Psoas muscle (tissue), 8 donors: ENCODE measurements at places on chromosomes 16 and 17. TPM values are rescaled to one million over a fixed set of nuclear protein-coding genes. Genes with fewer than 3 reads are reported as not detected.
A peak's percentile ranks its signal among the peaks of the same experiment; 100 is the strongest.

GRCh38 chr16:68284847-68285246 lies 20.5 kb downstream of the SLC7A6 start:
- no peak for DNase-seq

GRCh38 chr17:73973586-73974409 lies 229.7 kb upstream of the RPL38 start:
- DNase-seq, result no peak

DNA sequence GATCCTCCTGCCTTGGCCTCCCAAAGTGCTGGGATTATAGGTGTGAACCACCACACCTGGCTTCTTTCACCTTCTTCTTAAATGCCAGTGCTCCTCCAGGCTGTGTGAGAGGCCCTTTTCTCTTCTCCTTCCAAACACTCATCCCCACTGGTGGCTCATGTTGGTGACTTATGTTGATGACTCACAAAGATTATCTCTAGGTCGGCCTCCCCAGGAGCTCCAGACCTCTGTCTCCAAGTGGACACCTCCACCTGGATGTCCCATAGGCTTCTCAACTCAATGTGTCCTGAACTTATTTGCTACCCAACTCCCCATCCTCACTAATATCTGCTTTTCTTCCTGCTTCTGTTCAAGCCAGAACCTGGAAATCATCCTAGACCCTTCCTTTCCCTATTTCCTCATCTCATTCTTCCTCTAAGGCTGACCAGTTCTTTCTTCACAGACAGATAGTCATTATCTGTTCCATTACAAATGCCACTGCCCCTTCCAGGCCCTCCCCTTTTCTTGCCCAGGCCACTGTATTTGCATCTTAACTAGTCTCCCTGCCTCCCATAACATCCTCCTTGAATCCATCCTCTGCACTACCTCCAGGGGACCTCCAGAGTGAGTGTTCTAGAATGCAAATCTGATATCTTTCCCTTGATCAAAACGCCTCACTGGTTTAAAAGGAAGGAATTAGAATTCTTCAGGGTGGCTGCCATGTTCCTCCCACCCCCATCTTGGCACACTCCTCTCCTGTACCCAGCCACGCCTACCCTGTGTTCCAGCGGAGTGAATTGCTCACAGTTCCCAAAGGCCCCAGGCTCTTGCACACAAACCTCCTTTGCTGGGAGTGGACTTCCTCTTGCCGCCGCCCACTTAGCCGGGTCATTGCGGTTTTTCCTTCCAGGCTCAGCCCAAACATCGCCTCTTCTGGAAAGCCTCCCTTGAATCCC lies 34.8 kb upstream of the FBXO47 start:
- peak; percentile 90 for DNase-seq

DNA sequence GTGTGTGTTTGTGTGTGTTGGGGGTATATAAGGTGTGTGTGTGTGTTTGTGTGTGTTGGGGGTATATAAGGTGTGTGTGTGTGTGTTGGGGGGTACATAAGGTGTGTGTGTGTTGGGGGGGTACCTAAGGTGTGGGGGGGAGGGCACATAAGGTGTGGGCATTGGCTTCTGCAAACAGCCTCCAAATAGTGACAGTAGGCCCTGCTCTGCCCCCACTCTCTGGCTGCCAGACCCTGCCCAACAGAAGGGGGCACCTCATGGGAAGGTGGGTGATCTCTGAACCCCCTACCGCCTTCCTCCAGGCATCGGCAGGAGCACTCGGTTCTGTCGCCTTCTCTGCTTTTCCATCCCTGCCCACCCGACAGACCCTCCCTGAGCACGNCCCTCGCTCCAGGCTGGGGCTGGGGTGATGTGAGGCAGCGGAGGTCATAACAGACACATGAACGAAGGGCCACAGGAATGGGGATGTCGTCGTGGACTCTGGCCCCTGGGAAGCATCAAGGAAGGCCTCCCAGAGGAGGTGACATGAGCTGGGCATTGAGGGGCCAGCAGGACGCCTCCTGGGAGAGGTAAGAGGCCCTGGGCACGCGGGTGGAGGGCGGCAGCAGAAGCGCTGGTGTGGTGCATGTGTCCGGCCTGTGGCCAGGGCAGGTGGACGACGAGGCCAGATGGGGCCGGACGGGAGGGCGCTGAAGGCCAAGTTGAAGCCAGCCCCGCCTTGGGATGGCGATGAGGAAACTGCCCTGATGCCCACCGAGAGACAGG lies 136.6 kb upstream of the RPH3AL start:
- DNase-seq, result no peak

DNA sequence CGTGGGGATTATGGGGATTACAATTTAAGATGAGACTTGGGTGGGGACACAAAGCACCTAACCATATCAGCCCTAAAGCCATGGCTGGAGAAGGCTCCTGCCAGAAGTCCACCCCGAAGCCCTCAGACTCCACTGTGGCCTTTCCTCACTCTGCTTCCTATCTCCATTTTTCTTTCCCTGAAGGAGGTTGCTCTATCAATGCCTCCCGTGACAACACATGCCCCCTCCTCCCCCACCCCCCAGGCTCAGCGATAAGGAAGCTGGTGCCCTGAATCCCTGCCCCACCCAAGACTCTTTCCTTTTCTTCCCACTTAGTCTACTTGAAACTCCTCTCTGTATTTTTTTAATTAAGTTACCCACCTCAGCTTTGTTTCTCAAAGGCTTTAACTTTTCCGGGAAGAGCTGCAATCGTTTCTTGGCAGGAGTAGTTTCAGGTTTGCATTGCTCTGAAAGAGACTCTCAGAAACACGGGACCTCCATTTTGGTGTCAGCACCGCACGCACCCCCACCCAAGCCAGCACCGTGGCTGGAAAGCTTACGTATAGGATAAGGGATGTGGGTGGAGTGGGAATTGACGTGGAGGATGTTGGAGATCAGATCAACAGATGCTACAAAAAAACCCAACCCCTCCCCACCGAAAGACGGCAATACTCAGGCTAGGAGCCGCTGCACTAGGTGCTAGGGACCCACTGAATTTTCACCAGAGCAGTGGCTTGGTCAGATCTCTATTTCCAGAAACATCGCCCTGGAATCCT lies 15.2 kb upstream of the CA4 start:
- no peak for DNase-seq

GRCh38 chr17:37527249-37527851 lies 37.7 kb downstream of the DUSP14 start:
- DNase-seq, result no peak

GRCh38 chr16:5932906-5933305 lies 835.3 kb upstream of the EEF2KMT start:
- no peak for DNase-seq

- no peak for DNase-seq
These were observed at the start of gene PLEKHH3 for GRCh38 chr17:42676424-42677011. TSS of gene PLEKHH3 (minus strand) at chr17:42676994. CDS start at chr17:42676563, 431 bp downstream.

DNA sequence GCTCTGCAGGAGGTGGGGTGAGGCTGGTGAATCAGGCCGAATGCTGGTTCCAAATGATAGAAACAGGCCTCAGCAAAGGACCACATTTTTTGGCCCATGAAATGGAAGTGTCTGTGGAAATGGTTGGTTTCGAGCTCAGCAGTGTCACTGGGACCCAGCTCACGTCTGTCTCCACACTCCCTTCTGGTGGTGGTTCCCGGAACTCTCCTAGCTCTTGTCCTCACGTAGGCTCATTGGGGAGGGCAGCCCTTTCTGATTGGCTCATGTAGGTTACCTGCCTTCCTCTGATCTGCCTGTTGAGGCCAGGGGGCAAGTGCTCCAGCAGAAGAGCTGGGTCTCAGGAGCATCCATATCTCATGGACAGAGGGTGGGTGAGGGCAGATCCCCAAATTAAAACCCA lies 4.0 kb downstream of the ALG1 start:
- no peak for DNase-seq

- no peak for DNase-seq
These were observed 8.3 kb downstream of the PITPNC1 start for GRCh38 chr17:67385122-67385988.

DNA sequence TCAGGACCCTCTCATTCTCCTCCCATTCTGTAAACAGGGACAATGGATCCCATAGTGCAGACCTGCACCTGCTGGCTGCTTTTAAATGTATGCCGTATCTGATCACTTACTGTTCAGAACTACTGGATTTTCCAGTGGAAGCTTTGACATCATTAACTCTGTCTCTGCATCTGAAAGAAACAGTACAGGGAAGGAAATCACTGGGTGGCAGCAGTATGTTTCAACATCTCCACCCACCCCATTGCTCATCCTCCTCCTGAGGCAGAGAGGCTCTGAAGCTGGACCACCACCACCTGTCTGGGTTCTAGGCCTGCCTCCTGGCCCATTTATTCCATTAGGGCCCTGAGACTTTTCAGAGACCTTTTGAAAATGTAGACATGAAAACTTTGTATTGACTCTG lies 2.6 kb downstream of the CCL15 start:
- no peak for DNase-seq

DNA sequence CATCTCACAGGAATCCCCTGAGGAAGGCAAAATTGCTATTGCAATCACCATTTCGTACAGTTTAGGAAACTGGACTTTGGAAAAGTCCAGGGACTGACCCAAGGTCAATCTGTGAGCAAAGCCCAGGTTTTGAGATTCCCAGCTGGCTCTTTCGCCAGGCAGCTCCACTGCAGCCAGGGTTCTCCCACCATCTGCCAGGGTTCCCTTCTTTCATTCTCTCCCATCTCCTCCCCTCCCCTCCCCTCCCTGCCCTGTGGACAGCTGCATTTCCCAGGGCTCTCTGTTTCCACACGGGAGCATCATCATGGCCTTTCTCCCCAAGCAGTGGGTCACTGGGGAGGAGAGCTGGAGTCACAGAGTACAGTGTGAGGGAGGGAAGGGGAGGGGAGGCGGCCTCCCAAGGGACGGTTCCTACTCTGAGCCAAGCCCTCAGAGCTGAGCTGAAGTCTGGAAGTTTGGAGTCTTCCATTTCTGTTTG lies 11.9 kb upstream of the GSDMA start:
- peak; percentile 62 for DNase-seq

- no peak for DNase-seq
These were observed 16.4 kb downstream of the CDR2 start for GRCh38 chr16:22358000-22358399.

GRCh38 chr17:78376161-78376560 lies 2.3 kb upstream of the PGS1 start:
- no peak for DNase-seq

DNA sequence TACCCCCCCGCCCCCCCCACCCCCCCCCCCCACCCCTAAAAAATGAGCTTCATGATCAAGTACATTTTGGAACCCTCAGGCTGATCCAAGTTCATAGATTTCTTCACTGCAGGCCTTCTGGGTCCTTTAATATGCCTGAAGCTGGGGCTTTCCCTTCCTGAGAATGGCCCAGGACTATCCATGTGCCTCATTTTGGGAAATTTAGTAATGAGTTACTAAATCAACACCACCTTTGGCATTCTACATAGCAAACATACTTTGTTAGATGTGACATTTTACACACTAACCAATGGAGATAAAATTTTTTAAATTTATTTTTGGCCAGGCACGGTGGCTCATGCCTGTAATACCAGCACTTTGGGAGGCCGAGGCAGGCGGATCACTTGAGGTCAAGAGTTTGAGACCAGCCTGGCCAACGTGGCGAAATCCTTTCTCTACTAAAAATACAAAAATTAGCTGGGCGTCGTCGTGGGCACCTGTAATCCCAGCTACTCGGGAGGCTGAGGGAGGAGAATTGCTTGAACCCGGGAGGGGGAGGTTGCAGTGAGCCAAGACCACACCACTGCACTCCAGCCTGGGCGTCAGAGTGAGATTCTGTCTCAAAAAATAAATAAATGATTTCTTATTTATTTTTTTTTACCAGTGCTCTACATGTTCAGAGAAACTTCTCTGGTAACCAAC lies 14.0 kb downstream of the HERPUD1 start:
- DNase-seq, result no peak

DNA sequence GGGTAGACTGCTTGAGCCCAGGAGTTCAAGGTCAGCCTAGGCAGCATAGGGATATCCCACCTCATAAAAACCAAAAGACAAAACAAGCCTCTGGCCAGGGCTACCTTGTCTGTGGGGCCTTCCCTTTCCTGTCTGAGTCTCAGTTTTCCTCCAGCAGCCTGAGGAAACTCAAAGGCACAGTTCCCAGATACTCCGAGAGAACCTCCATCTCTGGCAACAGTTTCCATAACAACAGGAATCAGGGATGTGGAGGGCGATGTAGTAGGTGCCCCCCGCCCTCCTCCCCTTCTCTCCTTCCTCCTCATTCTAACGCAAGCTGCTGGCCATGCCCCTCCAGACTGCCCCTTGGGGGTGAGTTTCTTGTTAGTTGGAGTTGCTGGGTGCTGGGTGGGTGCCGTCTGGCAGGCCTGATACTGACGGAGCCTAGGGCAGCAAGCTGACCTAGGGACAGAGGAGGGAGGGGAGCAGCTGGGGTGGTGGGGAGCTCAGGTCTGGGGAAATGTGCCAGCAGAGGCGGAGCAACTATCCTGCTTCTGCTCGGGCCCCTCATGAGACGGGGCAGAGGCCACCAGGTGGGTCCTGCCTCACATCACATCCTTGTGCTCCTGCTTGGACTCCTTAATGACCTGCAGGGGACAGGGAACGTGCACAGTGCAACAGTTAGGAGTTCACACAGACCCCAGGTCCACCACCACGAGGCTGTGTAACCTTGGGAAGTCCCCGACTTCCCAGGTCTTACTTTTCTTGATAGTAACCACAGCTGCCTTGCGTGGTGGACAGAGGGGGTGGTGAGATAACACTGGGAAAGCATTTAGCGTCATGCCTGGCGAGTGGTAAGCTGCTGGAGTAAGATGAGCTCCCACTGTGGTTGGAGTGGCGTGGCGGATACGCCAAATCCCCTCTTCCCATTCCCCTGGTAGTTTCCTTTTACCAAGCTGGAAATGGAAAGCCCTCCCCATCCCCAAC lies 7.8 kb upstream of the EFTUD2 start:
- no peak for DNase-seq

GRCh38 chr16:65769776-65770438 lies 596.6 kb upstream of the CDH5 start:
- no peak for DNase-seq

GRCh38 chr17:20823905-20824304 lies 218.9 kb downstream of the USP22 start:
- DNase-seq, result no peak

- DNase-seq, result no peak
These were observed 279.4 kb upstream of the ELAC2 start for GRCh38 chr17:13297183-13297582.

DNA sequence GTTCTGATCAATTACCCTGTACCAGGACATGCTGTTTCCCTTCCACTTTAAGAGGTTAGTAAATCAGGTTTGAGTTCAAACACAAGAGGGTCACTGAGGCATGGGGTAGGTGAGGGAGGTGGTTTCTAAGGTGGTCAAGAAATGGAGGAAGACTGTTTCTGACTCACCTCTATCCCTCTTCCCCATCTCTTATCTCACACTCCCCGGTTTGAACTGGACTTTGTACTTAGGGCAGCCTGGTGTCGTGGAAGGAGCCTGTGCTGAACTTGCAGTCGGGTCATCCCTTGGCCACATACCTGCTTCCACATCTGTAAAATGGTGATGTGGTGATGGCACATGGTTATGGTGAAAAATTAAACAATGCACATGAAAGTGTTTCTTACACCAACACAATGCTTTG lies 17.2 kb upstream of the TMEM98 start:
- DNase-seq, result no peak

The FBXW10 gene
- total RNA-seq, result 0.41 TPM

The PERCC1 gene
- total RNA-seq, result not detected

The RHBDL3 gene
- 0.04 TPM for total RNA-seq

The SRL gene
- total RNA-seq, result 464 TPM

The ALDH3A1 gene
- total RNA-seq, result not detected

The CRHR1 gene
- not detected for total RNA-seq

The IRX6 gene
- 0.32 TPM for total RNA-seq

The NHLRC4 gene
- total RNA-seq, result 0.39 TPM

The C16orf89 gene
- 9.3 TPM for total RNA-seq

The LRRC3C gene
- not detected for total RNA-seq
